Activated CD4-positive, CD25-positive, alpha-beta regulatory T cell treated with anti-CD3 and anti-CD28 coated beads, Interleukin-2, amount 50 U/mL, for 16 hours (primary cell): ENCODE measurements at places on chromosomes 2 and 18.

GRCh38 chr2:136389809-136390208 lies 271.9 kb upstream of the CXCR4 start:
- no peak for DNase-seq

GRCh38 chr2:127455566-127456493 lies 37.6 kb downstream of the PROC start:
- no peak for DNase-seq

DNA sequence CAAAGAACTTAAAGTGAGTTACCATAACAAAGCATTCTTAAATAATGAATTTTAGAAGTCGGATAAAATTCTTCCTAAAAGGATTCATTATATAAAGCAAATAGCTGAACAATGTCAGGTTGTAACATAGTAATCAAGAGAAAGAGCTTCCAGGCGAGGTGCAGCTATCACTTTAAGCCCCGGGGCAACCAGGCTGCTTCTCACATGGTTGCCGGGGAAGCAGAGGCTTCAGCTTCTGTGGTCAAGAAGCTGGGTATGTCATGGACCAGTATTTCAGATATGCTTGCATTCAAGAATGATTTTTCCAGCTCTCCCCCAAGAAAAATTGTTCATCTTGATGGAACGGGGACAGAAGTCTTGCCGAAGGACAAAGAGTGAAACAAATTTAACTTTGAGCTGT lies 23.6 kb upstream of the KYNU start:
- no peak for DNase-seq

GRCh38 chr18:5389356-5389755 lies 93.8 kb upstream of the ZBTB14 start:
- no peak for DNase-seq

- DNase-seq = no peak
Measured at GRCh38 chr2:118240276-118240675, 152.0 kb downstream of the INSIG2 start.

GRCh38 chr2:67712484-67712883 lies 315.4 kb downstream of the ETAA1 start:
- DNase-seq = no peak

GRCh38 chr2:127320067-127320466 lies 26.1 kb upstream of the ERCC3 start:
- no peak for DNase-seq

DNA sequence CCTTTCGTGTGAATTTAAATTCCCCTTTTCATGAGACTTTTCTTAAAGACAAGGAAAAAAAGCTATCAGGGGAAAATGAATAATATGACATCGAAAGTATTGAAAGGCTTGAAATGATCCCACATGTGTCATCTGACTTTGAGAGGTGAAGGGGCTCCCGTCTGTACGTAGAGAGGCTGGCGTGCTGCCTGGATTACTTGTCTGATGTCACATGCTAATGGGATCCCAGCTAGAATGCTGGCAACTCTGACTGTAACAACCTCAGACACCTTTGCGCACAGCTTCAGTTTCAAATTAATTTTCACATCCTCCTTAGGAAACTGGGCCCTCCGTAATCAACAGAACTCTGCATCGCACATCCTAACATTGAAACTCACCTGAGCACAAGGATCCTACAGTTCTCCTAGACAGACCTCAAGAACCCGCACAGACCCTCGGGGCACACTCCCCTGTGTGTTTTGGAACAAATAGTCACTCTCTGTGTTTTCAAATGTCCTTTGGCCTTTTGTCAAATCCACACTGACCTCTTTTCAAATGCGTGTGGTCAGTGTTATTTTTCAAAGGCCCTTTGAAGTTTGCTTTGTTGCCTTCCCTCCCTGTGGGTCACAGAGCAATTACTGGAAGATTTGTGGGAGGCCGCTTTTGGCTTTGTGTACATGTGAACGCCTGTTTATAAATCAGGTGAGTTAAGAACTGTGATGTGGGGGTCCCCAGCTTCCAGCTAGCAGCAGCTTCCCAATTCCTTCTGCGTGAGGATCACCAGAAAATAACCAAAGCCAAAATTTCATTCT lies 65.9 kb downstream of the IL1R2 start:
- no peak for DNase-seq

GRCh38 chr2:46855805-46856204 lies 59.8 kb downstream of the MCFD2 start:
- no peak for DNase-seq

- DNase-seq = no peak
Measured at GRCh38 chr18:60980422-60981005, 352.7 kb upstream of the CDH20 start.

DNA sequence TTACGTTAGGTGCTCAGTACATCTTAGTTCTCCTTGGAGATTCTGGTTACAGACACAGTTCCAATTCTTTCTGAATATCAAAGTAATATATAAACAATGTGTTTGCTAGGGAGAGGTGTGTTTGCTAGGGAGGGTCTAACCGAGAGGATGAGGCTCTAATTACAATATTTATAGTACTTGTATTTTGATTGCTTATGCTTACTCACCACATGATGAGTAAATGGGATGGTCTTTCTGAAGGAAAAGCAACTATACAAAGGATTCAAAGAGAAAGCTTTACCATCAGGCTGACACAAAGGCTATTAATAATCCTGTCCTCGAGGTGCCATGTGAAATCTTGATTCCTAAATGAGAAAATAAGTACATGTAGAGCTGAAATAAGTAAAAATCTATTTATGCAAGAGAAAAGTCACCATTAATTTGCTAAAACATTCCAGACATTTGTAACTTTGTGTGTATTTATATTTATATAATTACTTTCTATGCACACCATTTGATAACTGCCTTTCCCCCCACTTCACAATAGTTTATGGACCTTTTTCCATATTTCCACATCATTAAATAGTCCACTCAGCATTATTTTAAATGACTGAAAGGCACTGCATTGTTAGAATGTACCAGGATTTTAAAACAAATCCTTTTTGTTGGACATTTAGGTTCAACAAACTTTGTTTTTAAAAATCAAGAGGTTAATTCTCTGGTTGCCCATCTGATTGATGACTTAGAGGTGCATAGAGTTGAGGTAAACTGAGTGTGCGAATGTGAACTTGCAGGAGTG lies 94.5 kb upstream of the FN1 start:
- no peak for DNase-seq

- DNase-seq = no peak
Measured at GRCh38 chr18:47928466-47928865, 2.0 kb downstream of the SMAD2 start.

GRCh38 chr2:1972948-1973347 lies 228.6 kb upstream of the PXDN start:
- DNase-seq = no peak

- no peak for DNase-seq
Measured at GRCh38 chr2:158464426-158465281, 7.9 kb downstream of the PKP4 start.

- no peak for DNase-seq
Measured at GRCh38 chr2:133171393-133172004, 396.8 kb downstream of the NCKAP5 start.

DNA sequence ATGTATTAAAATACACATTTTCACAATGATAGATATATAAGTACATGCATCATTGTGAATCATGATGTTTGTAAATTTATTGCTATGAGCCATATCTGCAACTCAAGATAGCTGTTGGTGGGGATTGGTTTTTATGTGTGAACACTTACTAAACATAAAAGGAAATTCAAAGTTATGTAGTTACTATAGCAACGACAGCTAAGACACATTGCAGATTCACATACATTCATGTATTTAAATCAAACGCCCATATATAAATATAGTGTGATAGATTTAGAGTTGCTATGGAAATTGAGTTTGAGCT lies 65.6 kb downstream of the MAPRE2 start:
- DNase-seq = no peak

- no peak for DNase-seq
Measured at GRCh38 chr2:156145469-156145868, 187.1 kb downstream of the NR4A2 start.

GRCh38 chr2:106843001-106843909 lies 42.7 kb downstream of the ST6GAL2 start:
- no peak for DNase-seq

GRCh38 chr18:3611313-3612090 lies 161.5 kb downstream of the TGIF1 start:
- DNase-seq = no peak

DNA sequence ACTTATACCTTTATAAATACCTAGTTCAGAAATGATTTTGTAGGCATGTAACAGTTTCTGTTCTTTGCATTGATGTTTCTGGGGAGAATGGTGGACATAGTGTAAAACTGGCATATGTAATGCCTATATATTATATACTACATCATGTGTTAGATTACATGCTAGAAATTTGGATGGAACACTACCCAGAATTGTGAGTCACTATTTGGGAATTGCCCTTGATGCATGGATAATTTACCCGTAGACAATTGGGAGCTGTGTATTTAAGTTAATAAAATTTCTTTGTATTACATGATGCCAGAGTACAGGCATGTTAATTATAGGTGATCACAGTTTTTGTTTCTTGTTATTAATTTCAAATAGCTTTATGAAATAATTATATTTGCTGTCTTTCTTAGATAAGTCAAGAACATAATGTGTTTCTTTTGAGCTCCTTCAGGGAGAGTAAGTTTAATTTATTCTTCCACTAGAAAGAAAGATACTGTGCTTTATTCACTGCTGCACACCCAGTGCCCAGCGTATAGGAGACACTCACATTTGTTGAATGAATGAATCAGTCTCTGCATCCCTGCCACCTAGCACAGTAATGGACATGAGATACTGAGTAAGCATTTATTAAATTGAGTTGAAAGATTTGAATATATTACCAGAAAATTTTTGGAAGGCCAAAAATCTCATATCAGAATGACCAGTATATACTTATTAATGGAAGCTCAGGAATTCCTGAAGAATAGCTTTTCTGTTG lies 16.9 kb downstream of the ACSL3 start:
- DNase-seq = no peak

DNA sequence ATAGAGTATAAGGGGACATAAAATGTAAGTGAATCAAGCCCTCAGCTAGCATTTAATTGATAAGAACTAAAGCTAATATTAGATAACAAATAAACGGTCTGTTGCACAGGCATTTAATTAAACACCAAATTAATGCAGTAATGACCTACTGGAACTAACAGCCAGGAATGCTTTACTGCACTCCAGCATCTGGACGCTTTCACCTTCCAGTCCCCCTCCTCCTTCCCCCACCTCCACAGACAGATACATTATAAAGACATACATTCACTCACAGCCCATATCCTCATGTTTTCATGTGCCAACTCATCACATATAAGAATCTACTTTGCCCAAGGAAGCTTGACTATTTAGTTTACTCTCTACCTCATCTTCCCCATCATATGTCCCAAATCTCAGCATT lies 337.4 kb upstream of the PIK3C3 start:
- DNase-seq = no peak

- no peak for DNase-seq
Measured at GRCh38 chr2:196307775-196308305, 136.5 kb upstream of the STK17B start.
